Stimulated activated CD8-positive, alpha-beta memory T cell treated with anti-CD3 and anti-CD28 coated beads, Interleukin-12 subunit alpha, Interleukin-12 subunit beta, amount 100 ng/mL, for 4 hours (primary cell): ENCODE measurements at places on chromosomes 5 and 9.

GRCh38 chr9:114228016-114228808 is 72.9 kb downstream of the COL27A1 start:
- no peak for DNase-seq

DNA sequence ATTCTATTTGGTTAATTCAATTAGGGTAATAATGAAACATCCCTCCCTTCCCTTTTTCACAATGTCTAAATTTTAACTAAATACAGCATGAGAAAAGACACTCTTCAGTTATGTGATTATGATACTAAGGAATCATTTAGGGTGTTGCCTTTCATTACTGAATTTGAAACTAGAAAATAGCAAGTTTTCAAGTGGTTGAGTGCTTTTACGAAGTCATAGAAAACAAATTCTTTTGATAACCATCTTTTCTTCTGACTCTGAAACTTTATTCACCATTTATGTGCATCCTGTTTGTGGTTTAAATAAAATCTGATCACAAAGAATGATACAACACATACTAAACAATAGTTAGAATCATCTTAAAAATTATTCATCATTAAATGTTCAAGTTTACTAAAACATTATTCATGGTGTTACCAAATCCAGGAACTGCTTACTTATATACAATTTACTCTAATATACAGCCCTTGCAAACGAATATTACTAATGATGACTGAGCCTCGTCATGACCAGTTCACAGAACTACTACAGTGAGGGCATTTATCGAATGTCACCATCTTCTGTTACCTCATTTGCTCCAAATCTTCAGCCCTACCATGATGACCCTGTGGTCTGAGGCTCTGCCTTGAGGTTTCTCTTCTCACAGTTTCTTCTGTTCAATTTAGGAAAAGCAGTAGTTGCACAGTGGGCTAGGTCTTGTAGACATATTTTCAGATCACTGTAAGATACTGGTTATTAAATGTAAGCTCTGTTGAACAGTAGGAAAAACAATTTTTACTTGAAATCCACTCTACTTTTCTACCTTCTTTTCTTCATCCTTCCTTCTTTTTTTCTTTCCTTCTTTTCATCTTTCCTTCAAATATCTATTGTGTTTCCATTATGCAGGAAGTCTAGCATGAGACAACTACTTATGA is 18.3 kb upstream of the IL9 start:
- DNase-seq: no peak

DNA sequence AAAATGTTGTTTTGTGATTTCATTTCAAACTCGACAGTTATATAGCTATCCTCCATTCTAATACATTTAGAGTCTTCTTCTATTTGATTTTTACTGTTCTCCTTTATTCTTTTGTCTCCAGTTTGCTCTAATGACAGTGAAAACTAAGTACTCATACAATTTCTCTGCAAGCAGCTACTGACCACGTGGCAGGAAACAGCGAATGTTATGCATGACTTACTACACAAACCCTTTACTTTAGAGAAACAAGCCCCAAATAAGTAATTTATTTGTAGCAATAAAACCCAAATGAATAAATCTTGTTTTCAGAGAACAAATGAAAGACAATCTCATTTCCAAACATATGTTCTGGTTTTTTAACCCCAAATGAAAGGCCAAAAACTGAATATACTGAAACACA is 41.9 kb downstream of the CDH6 start:
- no peak for DNase-seq

DNA sequence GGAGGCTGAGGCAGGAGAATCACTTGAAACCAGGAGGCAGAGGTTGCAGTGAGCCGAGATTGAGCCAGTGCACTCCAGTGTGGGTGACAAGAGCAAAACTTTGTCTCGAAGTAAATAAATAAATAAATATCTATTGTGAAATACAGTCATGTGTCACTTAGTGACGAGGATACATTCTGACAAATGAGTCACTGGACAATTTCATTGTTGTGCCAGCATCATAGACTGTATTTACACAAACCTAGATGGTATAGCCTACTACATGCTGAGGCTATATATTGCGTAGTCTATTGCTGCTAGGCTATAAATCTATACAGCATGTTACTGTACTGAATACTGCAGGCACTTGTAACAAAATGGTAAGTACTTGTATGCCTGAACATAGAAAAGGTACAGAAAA is 61.1 kb upstream of the CCL21 start:
- DNase-seq: no peak

GRCh38 chr9:88605512-88606362 is 70.8 kb downstream of the NXNL2 start:
- no peak for DNase-seq

GRCh38 chr9:109812818-109813281 is 32.9 kb downstream of the PALM2AKAP2 start:
- no peak for DNase-seq

GRCh38 chr5:77360381-77360780 is 131.7 kb downstream of the WDR41 start:
- DNase-seq: no peak

DNA sequence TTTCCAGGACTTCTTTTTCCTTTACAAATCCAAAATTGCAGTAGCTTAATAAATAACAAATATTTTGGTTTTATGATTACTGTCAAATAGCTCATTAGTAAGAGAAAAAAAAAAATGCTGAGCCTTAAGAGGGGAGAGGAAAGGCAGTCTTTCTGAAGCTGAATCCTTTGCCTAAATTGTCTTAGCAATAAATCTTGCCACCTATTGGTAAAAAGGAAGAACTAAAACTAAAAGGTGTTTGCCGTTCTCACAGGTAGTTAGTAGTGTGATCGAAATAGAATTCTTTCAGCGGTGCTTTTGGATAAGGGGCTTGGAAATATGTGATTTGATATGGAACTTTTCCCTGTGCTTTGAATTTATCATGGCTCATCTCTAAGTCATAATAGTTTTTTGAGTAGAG is 31.2 kb downstream of the PIK3R1 start:
- DNase-seq: no peak

- no peak for DNase-seq
These were observed 38.3 kb downstream of the ANKRD33B start for GRCh38 chr5:10602031-10602806.

DNA sequence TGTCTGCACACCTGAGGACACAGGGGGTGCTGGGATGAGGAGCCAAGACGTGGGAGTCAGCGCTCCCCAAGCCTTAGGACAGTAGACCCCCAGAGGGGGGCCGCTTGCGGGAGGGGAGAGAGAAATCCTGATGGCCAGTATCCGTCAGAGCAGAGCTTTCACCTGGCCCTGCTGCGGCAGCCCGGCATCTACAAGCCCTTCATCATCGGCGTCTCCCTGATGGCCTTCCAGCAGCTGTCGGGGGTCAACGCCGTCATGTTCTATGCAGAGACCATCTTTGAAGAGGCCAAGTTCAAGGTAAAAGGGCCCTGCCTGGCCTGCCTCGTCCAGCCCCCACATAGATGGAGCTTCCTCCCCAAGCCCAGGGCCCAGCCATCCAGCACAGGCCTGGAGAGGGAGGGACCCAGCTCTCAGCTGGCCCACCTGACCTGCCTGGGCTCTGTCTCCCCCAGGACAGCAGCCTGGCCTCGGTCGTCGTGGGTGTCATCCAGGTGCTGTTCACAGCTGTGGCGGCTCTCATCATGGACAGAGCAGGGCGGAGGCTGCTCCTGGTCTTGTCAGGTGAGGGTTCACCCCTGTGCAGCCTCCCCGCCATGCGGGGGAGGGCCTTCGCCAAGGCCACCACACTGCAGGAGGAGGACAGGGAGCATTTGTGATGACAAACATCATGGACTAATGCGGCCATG is 6.7 kb downstream of the SLC2A8 start:
- DNase-seq: no peak
